Hippocampal formation (tissue), 2 donors: ENCODE measurements at places on chromosomes 11 and 22.

DNA sequence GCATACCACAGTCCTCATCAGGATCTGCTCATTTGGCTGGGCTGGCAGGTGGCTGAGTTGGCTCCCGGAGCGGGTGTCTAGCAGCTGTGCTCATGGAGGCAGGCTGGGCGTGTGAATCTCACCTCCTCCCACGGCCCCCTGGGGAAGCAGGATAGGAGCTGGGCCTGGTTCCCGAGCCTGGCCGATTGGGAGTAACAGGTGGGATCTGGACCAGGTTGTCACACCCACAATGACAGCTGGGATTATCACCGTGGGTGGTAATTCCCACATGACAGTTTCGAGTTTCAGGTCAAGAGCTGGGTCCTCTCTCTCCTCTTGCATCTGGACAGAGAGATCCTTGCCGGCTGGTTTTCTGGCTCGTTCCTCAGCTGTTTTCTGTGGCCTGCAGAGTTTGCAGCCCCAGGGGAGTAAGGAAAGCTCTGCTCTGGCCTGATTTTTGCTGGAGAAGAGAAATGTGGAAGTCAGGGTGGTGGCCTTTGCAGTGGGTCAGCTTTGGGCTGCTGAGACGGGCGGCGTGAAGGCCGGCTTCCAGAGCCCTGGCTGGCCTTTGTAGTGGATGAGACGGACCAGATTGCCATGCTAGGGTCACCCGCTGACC, 57.0 kb downstream of the BCR start:
- no peak for DNase-seq

- DNase-seq: no peak
Measured at GRCh38 chr11:84471501-84471900, 1155.6 kb downstream of the DLG2 start.

GRCh38 chr11:64571410-64572091, 19.5 kb upstream of the SLC22A12 start:
- DNase-seq: no peak

- DNase-seq: no peak
Measured at GRCh38 chr11:111629499-111629898, 27.2 kb downstream of the SIK2 start.

DNA sequence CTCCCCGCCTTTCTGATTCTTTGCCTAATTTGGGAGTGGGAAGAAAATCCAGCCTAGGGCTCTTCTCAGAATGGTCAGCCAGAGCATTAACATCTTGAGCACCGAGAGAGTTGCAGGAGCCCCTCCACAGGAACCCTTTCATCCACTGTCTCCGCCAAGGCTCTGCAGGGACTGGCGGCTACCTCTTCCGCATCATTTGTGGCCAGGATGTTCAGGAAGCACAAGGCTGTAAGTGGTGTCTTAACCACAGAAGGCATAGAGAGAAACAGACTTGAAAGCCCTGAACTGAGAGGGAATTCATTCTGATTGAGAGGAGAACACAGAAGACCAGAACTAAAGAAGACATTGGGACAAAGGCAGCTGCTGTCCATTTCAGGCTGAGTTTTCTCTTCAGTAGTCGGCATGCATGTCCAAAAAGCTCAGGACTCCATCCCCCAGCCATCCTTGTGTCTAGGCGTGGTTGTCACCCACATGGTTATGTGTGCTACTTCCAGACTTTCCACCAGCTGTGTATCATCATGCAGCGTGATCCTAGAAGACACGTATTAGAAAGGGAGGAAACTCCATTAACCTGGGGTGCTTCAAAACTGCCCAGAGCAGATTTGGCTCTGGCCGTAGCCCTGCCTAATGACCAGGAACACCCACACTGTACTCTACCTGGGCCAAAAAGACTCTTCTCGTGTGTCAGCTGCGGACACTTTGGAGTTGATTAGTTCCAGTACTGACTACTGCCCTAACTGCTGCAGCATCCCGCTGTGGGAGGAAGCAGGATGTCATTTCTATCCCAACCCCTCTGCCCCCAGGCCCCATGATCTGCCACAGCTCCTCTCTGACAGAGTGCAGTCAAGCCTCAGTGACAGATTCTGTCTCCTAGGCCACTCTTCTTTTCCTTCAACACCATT, 725.1 kb downstream of the NTM start:
- DNase-seq: no peak

DNA sequence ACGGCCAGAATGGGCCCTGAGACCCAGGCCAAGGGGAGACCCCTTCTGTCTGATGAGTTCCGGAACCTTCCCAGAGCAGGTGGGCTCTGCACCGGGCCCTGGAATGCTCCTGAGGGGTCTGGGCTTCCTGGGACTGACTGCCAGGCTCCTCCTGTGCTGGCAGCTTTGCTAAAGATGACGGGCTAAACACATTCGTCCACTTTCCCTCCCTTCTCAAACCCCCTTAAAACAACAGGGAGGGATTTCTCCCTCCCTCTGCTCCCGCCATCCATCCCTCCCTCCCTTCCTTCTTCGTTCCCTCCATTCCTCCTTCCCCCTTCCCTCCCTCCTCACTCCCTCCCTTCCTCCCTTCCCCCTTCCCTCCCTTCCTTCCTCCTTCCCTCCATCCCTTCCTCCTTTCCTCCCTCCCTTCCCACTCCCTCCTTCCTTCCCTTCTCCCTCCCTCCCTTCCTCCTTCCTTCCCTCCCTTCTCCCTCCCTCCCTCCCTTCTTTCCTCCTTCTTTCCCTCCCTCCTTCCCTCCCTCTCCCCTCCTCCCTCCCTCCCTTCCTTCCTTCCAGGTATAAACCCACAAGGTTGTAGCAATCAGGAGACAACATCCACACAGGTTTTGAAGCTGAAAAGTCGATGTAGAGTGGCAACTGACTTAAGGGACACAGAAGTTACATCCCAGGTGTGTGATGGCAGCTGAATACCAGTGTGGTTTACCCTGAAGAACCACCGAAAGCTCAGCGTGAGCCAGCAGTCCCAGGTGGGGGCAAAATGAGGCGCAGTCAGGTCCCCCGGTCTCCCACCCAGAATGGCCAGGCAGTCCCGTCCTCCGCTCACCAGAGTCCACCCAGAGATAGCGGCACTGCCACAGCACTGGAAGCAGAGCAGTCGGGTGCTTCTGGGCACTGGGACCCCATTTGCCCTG, 18.8 kb upstream of the MGAT3 start:
- no peak for DNase-seq

DNA sequence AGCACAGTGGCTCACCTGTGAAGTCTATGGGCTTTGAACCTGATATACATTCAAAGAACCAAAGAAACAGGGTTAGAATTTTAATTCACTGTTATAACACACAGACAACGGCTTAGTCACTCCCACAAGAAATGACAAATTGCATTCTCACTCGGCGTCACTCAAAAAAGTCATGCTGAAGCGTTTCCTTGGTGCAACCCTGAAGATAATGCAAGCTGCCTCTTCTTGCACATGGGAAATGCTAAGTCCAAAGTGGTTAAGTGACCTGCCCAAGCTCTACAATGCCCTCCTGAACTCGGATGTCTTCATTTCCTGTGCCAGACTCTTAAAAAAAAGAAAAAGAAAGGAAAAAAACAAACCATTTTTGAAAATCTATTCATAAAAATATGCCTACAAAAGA, 10.0 kb downstream of the LGR4 start:
- no peak for DNase-seq

DNA sequence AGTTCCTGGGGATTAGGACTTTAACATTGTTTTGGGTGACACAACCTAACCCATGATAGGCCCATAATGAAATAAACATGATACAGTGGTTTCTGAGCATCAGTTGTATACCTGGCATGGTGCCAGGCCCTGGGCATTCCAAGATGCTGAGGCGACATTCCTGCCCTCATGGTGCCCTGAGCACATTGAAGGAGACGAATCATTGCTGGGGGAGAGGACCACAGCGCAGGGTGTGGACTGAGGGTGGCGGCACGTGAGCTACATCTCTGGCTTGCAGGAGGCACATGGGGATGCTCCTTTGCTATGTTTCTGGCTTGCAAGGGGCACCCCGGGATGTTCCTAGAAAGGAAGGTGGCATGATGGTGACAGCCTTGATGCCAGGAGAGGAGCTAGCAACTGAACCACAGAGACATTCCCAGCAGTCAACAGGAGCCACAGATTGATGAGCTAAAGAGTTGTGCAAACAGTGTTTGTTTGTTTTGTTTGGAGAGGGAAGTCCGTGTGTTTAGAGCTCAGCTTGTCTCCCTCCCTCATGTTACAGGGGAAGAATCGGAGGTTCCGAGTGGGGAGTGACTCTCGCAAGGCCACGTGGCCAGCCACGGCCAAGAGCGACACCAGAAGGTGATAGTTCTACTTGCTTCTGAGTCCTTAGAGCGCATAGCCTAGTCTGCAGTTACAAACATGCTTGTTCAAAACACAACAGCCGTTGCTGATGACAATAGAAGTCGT, 106.4 kb downstream of the MIAT start:
- no peak for DNase-seq

DNA sequence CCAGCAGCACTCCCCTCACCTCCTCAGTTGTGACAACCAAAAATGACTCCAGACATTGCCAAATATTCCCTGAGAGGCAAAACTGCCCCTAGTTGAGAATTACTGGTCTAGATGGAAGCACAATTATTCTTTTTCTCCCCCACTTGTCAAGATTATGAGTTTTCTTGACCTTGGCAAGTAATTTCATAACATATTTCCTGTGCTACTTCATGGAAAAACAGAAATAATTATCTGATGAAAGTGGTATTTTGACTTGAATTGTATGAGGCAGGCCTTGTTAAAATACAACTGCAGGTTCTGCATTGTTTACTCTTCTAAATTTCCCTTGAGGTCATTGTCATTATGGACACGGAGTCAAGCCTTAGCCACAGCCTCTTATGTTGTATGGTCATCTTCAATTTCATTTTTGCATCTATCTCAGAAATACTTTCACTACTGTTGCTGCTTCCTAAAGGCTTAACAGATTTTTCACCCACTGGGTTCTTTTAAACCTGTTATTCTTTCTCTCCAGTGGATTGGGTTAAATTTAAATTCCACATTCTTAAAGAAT, 32.2 kb upstream of the LDLRAD3 start:
- DNase-seq: no peak

- no peak for DNase-seq
Measured at GRCh38 chr11:12112750-12113149, 2.4 kb downstream of the MICAL2 start.

- no peak for DNase-seq
Measured at GRCh38 chr22:34454598-34454997, 534.3 kb upstream of the LARGE1 start.

DNA sequence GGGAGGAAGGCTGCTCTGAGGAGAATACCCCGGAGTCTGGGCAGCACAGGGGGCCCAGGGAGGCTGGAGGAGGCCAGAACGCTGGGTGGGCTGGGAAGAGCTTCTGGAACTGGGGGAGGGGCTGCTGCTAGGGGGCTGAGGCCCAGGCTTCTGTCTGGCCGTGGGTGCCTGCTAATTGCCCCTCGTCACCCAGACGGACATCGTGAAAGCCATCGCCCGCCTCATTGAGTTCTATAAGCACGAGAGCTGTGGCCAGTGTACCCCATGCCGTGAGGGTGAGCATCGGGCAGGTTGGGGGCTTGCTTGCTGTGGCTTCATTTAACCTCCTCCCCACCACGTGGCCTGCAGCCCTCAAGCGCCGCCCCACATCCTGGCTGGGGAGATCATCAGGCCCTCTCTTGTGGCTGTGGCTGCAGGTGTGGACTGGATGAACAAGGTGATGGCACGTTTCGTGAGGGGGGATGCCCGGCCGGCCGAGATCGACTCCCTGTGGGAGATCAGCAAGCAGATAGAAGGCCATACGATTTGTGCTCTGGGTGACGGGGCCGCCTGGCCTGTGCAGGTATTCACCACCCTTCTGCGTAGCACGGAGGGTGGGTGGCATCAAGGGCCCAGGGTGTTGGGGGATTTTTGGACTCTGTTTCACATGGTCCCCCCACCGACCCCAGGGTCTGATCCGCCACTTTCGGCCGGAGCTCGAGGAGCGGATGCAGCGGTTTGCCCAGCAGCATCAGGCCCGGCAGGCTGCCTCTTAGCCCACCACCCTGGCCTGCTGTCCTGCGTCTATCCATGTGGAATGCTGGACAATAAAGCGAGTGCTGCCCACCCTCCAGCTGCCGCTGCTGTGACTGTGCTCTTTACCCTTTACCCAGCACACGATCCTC, 5.2 kb downstream of the NDUFV1 start:
- DNase-seq: no peak

GRCh38 chr11:116412118-116412889, 360.5 kb downstream of the BUD13 start:
- DNase-seq: no peak

DNA sequence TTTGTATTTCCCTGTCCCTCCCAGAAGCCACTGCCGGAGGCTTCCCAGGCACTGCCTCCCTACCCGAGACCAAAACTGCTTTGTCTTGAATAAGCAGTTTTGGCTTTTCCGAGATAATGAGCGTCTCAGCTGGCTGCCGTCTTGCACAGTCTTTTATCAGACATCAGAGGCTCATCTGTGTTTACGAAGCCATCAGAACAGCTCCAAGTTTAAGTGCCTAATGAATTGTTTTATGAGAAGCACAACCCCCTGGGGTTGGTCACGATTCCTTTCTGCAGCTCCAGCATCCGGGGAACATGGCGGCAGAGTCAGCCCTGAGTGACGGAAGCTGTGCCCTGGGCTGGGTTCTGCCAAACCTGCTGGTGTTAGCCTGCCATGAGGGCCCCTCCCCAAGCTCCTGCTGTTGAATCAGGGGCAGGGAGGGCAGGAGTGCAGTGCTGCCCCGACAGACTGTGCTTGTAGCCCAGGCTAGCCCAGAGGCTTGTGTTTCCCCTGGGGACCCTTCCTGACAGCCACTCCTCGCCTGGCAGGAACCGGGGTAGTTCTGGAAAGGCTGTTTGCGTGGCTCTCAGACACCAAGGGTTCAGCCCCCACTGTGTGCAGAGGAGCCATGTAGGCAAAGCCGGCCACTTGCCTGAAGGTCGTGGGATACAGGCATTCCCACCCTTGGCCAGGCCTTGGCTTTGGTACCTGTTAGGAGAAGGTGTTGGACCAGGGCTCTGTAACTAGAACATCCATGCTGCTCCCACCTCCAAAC, 96.1 kb downstream of the MORC2 start:
- no peak for DNase-seq

- DNase-seq: no peak
Measured at GRCh38 chr22:44442186-44442815, 55.7 kb downstream of the RTL6 start.

DNA sequence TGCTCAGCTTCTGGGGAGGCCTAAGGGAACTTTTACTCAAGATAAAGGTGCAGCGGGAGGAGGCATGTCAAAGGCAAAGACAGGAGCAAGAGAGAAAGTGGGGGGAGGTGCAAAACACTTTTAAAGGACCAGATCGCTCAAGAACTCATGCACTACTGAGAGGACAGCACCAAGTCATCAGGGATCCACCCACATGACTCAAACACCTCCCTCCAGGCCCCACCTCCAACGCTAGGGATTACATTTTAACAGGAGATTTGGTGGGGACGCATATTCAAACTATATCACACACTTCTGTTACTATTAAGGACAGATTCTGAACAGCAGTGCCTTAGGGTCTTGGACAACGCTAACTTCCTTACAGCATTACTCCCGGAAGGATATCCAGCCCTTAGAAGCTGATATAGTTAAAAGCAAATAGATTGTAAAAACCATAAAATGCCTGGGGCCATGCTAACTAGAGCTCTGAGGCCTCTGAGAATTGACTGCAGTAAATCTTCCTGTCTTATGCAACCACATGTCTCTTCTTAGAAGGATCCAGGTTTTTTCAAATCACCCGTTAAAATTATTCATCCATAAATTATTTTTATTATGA, 16.7 kb upstream of the ZC3H12C start:
- no peak for DNase-seq

GRCh38 chr22:29331658-29332300, 16.3 kb upstream of the RASL10A start:
- DNase-seq: no peak

GRCh38 chr22:24333301-24333700, 62.7 kb downstream of the SPECC1L start:
- no peak for DNase-seq
